ENCODE measurements at places on chromosomes 5 and 9.

GRCh38 chr5:135480511-135480910 lies 28.4 kb upstream of the TIFAB start:
- no peak for DNase-seq

DNA sequence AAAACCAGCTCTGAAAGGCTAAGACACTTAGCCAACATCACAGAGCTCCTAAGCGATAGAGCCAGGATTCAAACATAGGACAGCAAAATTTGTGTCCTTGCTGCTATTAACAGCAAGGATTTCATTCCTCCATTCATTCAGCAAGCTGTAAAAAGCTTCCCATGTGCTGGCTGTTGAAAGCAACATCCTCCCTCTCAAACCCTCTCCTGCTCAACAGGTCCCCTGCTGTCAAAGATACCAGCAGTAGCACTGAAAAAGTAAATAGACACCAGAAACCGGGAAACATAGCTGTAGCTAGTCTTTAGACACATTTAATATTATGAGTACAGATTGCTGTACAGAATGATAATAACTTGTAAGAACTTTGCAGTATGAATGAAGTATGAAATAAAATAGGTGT lies 52.6 kb upstream of the ADAMTSL1 start:
- DNase-seq, result no peak

DNA sequence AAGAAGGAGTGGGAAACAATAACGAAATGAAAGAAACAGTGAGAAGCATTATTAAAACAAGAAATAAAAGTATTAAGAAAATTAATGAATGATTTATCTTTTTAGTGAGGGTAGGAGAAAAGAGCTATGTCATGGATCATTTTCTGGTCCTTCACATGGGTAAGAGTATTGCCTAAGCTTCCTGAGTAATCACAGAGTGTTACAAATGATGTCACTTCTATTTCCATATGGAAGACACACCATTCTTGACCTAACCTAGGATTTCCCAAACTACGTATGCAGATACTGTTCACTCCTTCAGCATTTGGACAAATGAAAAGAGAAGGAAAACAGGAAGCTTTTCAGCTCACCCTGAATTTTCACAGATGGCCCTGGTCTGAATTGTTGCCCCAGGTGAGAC lies 3.3 kb upstream of the TSLP start:
- DNase-seq, result no peak

DNA sequence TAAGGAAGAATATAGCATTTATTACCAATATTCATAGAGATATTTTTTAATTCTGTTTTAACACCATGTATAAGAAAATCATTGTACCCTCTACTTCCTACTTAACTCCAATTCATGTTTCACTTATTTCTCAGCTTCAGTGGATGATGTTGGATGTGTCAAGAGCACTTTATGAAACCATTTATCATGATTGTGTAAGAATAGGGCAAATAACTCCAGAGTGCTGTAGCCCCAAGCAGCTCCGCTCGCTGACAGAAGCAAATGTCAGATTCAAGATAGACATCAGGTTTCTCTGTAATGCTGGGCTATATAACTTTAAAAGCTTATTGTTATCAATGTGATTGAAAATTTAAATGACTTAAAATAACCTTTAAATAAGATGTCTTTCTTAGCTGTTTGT lies 50.4 kb downstream of the MAST4 start:
- DNase-seq, result no peak

GRCh38 chr5:38543074-38543473 lies 13.4 kb downstream of the LIFR start:
- no peak for DNase-seq

DNA sequence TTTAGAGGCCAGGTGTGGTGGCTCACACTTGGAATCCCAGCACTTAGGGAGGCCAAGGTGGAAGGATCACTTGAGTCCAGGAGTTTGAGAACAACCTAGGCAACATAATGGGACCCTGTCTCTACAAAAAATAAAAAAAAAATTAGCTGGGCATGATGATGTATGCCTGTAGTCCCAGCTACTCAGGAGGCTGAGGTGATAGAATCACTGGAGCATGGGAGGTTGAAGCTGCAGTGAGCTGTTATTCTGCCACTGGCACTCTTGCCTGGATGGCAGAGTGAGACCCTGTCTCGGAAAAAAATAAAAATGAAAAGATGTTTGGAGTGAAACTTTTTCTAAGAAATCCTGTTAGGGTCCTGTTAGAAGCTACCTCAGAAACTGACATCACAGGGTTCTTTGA lies 24.2 kb downstream of the OCLN start:
- DNase-seq, result no peak

GRCh38 chr9:129624947-129625346 lies 1.0 kb upstream of the NTMT1 start:
- DNase-seq, result peak; percentile 39

DNA sequence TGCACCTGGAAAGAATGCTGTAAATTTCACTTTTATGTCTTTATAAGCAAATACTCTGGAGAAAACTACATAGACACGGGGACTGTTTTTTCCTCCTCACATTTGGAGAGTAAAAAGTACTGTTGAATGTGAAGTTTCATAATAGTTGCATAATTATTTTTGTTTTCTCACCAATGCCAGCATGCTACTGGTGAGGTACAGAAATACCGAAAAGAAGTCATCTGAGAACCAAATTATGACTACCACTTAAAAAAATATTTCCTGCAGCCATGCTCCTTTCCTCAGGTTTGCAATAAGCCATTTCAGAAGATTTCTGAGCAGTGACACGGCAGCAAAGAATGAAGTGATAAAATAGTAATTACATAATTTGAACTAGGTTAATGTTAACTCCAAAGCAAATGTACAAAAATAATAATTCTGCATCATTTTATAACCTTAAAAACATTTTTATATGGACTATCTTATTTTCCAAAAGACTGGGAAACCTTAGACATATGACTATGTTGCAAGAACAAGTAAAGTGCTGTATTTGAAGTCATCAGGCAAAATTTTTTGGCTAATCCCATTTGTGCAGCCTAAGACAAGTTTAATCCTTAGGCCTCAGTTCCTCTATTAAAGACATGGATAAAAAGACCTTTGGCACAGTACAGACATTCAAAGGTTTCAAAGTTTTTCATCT lies 144.7 kb downstream of the PCSK1 start:
- no peak for DNase-seq

DNA sequence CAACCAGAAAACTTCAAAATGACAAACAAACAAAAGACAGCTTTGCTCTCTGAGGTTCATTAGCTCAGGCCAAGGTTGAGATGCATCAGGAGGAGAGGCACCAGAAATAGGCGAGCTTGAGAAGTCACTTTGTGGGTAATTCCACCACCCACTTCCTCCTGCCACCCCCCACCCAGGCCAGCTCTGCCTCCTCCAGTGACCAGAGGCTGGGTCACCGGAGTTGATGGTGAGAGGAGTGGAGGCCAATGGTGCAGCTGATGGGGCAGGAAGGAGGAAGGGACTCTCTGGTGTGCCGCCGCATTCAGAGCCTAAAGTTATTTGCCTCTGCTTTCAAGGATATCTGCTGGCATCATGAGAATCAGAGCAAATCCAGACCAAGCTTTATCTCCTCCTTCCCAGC lies 73.8 kb upstream of the ASTN2 start:
- DNase-seq, result no peak

GRCh38 chr9:17875886-17876285 lies 297.0 kb downstream of the SH3GL2 start:
- DNase-seq, result no peak

GRCh38 chr5:2183154-2184025 lies 300.7 kb upstream of the IRX4 start:
- DNase-seq, result no peak

DNA sequence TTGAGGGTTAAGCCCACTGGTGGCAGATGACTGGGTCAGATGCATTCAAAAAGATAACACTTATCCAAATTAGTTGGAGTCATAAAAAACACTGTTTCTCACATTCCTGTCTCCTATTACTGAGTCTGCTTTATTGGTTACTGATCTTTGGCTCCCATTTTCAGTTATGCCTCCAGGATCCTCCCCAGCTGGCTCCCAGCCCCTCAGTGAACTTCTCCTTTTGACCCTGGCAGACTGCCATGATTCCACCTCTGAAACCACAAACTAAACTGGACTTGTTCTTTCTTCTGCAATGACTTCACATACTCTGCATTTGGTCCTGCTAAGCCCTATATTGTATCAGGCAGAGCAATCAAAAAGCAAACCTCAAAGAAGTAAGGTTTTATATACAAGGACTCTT lies 860.8 kb upstream of the DMAC1 start:
- no peak for DNase-seq

DNA sequence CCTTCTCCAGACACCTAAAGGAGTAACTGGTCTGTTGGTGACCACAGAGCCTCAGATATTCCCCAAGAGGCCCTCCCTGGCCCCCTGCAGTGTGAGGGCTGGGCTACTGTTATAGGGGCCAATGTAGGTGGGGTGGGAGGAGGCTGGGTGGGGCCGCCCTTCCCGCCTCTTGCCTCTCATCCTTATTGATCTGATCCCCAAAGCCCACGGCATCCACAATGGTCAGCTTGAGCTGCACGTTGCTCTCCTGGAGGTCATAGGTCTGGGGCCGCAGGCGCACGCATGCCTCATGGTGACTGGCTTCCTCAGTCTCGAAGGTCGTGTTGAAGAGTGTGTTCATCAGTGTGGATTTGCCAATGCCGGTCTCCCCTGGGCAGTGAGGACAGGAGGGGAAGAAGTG lies 13.0 kb downstream of the SEPTIN8 start:
- DNase-seq, result no peak

- DNase-seq, result no peak
Observed at GRCh38 chr5:5348135-5348534, 74.3 kb upstream of the ICE1 start.

GRCh38 chr9:111559000-111559610 lies 34.1 kb downstream of the ZNF483 start:
- no peak for DNase-seq

DNA sequence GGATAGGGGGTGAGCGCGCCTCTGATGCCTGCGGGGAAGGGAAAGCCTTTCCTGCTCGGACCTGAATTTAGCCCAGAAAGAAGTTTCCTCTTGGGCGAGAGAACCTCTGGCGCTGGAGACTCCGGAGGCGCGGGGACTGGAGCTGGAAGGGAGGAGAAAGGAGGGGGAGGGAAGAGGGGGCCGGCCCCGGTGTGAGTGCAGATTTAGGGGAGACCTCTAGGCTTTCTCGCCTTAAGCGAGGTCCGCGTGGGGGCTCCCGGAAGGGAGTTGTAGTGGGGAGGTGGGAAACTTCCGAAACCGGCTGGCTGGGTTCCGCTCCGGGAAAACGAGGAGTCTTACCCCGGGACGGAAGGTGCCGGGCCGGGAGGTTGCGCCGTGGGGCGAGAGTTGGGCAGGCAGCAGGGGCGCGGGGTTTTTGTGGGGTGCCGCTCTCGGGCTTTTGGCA lies 1.3 kb downstream of the PCSK5 start:
- DNase-seq, result no peak

- DNase-seq, result peak; percentile 100
Observed at GRCh38 chr5:125317536-125317995, 571.1 kb upstream of the ZNF608 start.

DNA sequence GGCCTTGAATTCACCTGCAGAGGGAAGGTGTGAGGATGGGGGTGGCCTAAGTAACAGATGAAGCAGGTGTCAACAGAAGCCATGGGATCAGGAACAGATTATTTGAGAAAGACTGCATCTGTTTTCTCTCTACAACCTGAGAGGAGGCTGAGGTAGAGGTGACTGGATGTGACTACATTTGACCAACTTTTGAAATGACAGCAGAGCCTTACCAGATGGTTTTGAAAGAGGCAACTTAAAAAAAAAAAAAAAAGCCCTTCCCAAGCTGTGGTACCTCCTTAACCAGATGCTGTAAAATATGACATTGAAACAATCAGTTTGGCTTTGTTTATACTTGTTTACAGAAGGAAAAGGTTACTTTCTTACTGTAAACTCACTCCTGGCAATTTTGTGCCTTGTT lies 108.6 kb downstream of the TRIO start:
- no peak for DNase-seq

DNA sequence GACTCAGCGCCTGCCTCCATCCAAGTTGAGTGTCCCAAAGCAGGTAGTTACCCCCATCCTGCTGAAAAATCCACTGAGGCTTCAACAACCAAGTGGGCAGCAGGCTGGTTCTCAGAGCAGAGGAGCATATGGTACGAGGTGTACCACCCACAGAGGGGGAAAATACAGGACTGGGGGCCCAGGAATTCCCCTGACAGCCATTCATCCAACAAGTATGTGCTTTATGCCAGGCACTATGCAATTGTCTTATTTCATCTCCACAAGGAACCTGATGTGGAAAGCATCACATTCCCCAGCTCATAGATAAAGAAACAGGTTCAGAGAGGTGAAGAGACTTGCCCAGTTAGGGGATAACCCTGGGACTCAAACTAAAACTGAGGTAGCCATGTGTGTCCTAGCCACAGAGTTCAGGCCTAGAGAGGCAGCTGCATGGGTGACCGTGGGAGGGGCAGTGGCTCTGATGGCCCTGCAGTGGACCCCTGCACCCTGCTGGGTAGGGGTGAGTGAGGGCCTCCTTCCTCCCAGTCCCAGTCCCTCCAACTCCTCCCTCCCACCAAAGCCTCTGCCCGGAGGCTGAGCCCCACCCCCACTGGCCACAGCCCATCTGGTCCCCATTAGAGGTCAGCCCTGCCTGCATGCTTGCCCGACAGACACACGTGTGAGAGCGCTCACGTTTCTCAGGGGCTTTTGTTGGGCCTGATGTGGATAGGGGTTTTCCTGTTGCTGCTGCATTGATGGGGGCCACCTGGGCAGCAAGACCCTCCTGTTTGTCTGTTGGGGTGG lies 11.5 kb downstream of the PDLIM4 start:
- DNase-seq, result no peak

DNA sequence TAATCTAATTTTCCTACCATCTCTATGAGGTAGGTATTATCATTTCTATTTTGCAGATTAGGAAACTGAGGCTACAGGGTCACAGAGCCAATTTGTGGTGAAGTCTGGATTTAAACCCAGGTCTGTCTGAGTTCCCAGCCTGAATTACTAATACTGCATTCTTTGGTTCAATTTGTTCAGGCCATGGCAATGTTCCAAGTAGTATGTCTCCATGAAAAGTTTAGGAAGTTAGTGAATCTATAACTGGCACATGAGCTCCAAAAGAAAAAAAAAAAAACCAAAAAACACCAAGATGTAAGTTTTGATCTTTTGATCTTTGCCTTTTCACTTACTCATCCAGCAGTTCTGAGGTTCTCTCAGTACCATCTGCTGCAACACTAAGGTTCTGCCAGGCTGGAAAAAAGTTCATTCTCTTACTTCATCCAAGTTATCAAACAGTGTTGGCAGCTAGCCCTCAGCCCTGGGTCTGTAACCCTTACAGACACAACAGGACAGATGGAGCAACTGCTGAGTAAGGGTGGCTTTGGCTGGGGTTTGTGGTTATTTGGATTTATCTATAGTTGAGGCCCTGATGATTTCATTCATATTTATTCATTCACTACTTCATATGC lies 4.4 kb upstream of the TMEM268 start:
- no peak for DNase-seq

DNA sequence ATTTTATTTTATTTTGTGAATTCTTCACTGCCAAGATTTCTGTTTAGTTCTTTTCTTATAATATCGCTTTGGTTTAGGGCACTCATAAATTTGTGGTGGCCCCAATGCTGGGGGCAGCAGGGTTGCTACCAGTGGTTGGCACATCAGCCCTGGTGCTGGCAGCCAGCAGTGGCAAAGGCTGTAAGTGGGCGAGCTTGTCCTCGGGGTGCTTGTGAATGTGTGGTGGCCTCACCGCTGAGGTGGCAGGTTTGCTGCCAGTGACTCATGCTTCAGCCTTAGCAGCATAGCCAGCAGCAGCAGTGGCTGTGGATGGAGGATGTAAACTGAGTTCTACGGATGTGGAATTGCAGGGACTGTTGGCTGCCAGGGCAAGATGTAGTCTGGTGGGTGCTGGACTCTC lies 262.9 kb upstream of the DMAC1 start:
- DNase-seq, result no peak

- DNase-seq, result no peak
Observed at GRCh38 chr5:68424799-68425537, 209.4 kb downstream of the PIK3R1 start.
